ENCODE measurements at places on chromosomes 2 and 18.

DNA sequence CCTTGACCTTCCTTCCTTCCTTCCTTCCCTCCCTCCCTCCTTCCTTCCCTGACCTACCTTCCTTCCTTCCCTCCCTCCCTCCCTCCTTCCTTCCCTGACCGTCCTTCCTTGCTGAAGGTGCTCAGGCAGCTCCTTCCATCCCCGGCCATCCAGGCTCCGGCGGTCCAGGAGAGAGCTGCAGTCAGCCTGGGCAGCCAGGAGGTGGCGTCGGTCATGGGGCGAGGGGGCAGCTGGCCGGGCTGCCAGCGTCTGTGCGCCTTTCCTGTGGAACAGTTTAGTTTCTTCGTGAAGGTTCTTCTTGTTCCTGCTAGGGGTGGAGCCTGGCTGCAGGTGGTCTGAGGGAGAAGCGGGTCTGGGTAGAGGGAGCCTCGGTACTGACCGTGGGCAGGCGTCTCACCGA lies 15.7 kb downstream of the GPR35 start:
- peak; percentile 14 for DNase-seq

DNA sequence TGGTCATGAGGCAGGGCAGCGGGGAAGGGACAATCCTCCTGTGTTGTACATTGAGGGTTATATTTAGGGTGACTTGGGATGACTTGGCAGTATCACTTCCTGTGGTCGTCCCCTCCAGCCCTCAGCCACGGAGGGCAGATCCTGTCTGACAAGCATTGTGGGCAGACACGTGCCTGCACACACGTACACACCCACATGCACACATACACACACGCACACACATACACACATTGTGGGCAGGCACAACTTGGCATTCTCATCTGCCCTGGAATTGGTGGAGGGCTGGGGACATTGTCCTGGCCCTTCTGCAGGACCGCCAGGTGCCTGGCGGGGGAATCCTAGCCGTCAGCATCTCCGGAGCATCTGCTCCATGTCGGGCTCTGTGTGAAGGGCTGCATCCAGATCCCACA lies 47.6 kb downstream of the ODC1 start:
- DNase-seq = peak; percentile 67

DNA sequence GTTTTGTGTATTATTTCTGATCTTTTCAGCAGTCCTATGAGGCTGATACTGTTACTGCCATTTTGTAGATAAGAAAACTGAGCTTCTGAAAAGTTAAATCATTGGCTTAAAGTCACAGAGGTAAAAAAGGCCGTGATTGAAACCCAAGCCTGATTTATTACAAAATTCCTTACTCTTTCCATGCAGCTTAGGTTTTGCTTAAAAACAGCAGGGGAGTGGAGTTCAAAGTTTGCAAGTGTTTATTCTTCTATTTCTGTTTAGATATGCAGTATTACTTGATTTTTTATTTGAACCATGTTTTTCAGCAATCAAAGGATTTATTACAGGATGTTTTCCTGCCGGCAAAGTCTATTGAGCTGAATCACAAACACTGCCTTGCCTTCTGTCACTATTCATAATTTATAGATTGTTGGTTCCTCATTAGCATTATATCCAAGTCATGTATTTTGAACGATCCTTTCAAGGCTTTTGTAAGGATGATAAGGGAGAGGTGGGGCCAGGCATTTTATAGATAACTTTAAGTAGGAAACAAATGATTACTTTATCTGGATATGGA lies 31.9 kb upstream of the MSTN start:
- no peak for DNase-seq

GRCh38 chr2:58895857-58896256 lies 654.7 kb upstream of the FANCL start:
- DNase-seq = no peak
